ENCODE measurements at places on chromosomes 6 and 20. TPM values are rescaled to one million over a fixed set of nuclear protein-coding genes. Genes with fewer than 3 reads are reported as not detected.
A peak's percentile ranks its signal among the peaks of the same experiment; 100 is the strongest.

DNA sequence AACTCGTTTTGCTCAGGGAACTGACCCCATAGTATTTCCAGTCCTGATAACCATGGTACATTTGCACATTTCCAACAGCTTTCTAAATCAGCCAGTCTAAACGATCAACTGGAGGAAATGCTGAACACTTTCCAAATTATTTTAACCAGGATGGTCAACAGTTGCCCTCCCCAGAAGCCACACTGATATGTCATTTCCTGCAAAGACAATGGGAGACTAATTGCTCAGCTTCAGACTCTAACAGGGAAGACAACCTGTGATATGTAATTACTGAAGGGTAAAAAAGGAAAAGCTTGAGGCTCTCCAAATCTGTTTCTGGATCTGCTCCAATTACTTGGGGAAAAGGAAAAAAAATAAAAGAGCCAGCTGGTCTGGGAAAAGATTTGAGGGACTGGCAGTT, 88.8 kb downstream of the FYN start:
- DNase-seq, result no peak

Gene ARHGAP40
- not detected for total RNA-seq

- DNase-seq, result no peak
Measured at GRCh38 chr20:17969278-17969883, 563 bp downstream of the MGME1 start.

DNA sequence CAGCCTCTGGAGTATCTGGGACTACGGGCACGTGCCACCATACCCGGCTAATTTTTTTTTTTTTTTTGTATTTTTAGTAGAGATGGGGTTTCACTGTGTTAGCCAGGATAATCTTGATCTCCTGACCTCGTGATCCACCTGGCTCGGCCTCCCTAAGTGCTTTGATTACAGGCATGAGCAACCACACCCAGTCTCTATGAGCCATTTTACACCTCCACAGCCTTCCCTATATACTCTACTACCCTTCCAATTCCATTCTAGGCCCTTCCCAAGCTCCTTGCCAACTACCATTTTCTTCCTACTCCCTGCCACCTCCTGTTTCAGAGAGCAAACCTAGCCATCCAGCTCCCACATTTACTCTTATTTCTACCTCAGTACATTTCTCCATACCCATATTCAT, 7.7 kb upstream of the HLA-DMA start:
- no peak for DNase-seq

Gene TSHZ2
- under 0.01 TPM for total RNA-seq

Gene BCKDHB
- 10.2 TPM for total RNA-seq

DNA sequence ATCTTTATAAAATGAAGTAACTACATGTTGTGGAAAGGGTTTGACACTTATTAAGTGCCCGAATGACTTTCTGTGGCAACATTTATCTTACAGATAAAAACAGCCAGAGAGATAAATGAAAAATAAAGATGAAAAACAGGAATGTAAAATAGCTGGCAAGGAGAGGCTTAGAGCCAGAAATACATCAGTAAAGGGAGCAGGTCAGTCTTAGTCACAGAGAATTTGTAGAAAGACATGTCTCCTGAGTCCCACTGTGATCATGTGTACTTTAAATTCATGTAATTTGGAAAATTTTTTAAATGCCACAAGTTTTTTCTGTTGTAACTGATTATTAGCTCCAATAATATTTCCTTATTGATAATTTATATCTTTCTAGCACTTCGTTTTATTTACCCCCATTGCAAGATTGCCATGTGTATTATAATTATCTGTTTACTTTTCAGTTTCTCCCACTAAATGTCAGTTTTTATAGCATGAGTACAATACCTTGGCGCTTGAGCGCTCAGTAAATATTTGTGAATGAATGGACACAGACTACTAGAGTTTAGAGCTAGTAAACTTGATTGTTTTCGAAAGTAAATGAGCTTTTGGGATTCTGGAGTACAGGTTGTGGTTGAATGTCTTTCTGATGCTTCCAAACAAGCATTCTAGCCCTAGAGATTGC, 15.2 kb downstream of the TAB2 start:
- no peak for DNase-seq

- DNase-seq, result no peak
Measured at GRCh38 chr6:86969573-86969972, 32.2 kb downstream of the HTR1E start.

- no peak for DNase-seq
Measured at GRCh38 chr20:29756664-29757063, 1500.8 kb upstream of the DEFB115 start.

- DNase-seq, result no peak
Measured at GRCh38 chr6:34059136-34059731, 86.7 kb downstream of the GRM4 start.

GRCh38 chr6:2848851-2849250, 7.2 kb upstream of the SERPINB1 start:
- DNase-seq, result no peak

DNA sequence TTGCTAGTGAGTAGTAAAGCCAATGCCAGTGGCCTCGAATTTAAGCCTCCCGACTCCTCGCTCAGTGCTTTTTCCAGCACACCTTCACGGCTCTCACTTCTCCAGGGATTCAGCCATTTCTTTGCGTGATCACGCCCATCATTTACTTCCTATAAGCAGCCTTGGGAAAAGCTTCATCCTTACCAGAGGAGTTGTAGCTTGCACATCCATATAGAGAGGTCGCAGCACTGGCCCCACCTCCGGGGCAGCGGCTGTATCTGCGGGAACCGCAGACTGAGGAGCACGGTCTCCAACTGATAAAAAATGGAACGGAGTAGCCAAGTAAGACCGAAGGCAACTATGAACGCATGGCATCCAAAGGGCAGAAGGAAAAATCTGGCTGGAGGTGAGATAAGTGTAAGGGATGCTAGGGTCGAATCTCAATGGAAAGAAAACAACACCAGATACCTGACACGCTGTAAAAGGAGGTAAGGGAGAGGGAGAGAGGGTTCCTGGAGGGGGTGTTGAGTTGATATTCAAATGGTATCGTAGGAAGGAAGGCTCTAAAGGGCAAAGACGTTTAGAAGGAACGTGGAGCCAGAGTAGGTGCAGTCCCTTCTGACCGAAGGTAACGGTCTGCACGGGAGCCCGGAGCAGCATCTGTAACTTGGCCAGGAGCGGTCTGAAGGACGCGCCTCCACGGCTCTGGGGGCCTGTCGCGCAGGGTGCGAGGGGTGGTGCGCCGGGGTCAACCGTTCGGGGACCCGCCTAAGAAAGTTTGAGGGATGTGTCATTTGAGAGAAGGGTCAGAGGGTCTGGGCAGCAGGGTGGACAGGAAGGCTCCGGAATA, 640 bp downstream of the NFS1 start:
- peak; percentile 21 for DNase-seq

- peak; percentile 86 for DNase-seq
Measured at GRCh38 chr6:2196079-2196679, 49.2 kb downstream of the GMDS start.

GRCh38 chr6:119326291-119327005, 23.1 kb downstream of the MAN1A1 start:
- DNase-seq, result no peak

- no peak for DNase-seq
Measured at GRCh38 chr20:24588047-24588635, 118.7 kb downstream of the SYNDIG1 start.

GRCh38 chr20:49112596-49113274, 66.6 kb downstream of the CSE1L start:
- no peak for DNase-seq

DNA sequence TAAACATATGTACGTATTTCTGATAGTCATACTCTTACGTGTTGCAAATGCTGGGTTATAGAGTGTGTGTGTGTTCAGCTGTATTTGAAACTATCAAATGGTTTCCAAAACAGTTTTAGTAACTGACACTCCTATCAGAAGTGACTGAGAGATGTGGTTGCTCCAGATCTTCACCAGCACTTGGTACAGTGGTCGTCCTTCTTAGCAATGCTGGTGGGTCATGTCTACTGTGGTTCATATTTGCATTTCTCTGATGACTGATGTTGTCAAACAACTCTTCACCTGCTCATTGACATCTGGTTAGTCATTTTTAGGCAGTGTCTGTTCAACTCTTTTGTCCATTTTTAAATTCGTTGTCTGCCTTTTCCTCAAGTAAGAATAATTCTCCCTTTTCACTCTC, 259.3 kb downstream of the KIF16B start:
- no peak for DNase-seq

Gene CCN2
- 0.54 TPM for total RNA-seq

Gene SLC22A7
- total RNA-seq, result not detected

Gene TRAPPC3L
- not detected for total RNA-seq

Gene ID1
- total RNA-seq, result 1,163 TPM

Gene MYLK4
- 1.6 TPM for total RNA-seq

- DNase-seq, result no peak
Measured at GRCh38 chr6:17501982-17502704, 98.0 kb upstream of the FAM8A1 start.
